ENCODE measurements at places on chromosomes 5 and 9.

GRCh38 chr9:129339539-129340157, 161.6 kb upstream of the IER5L start:
- no peak for DNase-seq

DNA sequence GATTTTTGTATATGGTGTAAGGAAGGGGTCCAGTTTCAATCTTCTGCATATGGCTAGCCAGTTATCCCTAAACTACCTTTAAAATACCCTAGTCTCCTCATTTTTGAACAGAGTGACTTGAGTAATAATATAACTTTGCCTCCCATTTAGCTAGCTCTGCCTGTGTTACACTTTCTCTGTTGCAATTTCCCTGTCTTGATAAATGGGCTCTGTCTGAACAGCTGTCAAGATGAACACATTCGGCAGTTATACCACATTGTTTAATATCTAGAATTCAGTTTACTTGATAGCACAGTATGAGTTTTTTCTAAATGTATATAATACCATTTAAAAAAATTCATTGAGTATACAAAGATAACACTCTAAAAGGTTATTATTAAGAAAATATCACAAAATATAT, 562.9 kb upstream of the FTMT start:
- no peak for DNase-seq

GRCh38 chr9:78479441-78479840, 182.5 kb downstream of the PSAT1 start:
- DNase-seq = no peak

DNA sequence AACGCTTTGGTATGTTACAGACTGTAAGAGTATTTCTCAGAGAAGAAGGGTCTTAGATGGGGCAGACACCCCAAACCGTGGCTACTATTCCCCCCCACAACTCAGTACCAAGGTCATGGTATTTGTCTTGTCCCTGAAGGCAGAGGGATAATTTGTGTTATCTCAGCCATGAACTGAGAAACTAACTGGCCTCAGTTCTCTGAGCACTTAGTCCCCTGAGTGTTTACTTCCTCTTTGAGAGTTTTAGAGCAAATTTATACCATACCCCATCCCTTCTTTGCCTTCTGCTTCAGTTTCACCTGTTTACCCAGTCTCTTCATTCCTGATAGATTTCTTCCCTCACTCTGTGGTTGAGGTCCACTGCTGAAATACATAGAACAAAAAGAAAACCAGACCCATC, 183.9 kb downstream of the LRRC70 start:
- no peak for DNase-seq

DNA sequence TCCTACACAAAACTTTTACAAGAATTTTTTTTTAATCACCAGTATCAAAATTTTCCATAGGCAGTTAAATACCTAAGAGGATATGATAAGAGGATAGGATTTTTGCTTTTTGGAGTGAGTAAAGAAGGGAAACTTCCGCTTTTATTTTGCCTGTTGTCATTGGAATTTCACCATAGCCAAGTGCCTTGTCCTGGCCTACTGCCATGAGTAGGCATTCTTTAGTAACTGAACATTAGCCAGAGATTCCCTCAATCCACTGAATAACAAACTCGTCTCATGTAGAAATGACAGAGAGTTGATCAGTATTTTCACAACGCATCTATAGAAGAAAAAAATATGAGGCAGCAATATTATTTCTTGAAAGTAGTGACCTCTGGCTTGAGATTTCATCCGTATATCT, 289.6 kb upstream of the ADAMTSL1 start:
- DNase-seq = no peak

GRCh38 chr5:168513861-168514428, 15.2 kb upstream of the FBLL1 start:
- DNase-seq = no peak

DNA sequence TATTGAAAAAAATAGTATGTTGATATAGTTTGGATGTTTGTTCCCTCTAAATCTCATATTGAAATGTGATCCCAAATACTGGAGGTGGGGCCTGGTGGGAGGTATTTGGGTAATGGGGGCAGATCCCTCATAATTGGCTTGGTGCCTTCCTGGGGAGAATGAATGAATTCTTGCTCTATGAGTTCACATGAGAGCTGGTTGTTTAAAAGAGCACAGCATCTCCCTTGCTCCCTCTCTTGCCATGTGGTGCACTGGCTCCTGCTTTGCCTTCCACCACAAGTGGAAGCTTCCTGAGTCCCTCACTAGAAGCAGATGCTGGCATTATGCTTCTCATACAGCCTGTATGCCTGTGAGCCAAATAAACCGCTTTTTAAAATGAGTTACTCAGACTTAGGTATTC, 154.8 kb downstream of the ADAMTS6 start:
- no peak for DNase-seq

DNA sequence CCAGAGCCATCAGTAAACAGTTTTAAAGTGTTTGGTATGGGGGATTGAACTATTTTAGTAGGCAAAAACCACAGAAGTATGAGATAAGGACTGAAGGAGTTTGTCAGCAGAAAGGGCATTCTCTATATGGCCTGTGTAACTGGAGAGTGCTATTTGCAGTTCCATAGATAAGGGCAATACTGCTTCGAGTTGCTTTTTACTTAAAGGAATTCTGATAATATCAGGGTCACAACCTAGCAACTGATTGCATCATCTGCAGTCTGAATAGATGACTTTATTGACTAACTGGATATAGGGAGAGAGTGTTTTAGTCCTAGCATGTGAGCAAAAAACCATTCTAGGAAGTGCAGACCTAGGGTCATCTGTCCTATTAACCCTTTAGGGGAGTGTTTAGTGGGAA, 645.2 kb upstream of the PTPRD start:
- no peak for DNase-seq

GRCh38 chr9:34590381-34591247, 1.1 kb upstream of the CNTFR start:
- no peak for DNase-seq

DNA sequence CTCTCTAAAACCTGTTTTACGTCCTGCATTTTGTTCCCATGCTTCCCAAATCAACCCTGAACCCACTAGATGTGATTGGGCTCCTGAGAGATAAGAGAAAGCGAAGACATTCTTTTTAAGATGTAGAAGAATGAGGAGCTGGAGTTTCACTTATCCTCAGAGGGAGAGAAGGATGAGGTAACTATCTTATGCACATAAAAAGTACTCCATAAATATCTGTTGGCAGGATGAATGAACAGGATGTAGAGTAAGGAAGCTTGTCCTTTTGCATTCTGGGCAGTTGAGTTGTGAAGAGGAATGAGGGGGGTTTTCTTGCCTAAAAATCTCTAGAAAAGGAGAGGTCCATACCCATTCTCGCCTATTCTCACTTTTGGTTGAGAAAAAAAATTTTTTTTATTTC, 163.2 kb downstream of the UNC13B start:
- no peak for DNase-seq

GRCh38 chr9:117491491-117491890, 76.6 kb upstream of the ASTN2 start:
- no peak for DNase-seq

DNA sequence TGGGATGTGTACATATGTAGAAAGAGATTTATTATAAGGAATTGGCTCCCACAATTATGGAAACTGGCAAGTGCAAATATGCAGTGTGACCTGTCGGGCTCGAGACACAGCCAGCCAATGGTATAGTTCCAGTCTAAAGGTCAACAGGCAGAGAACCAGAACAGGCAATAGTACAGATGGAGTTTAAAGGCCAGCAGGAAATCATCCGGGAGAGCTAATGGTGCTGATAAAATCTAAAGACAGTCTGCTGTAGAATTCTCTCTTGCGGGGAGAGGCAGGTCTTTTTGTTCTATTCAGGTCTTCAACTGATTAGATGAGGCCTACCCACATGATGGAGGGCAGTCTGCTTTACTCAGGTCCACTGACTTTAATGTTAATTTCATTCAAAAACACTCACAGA, 21.8 kb downstream of the ANKRD31 start:
- no peak for DNase-seq
